ENCODE measurements at places on chromosomes 3 and 15. TPM values are rescaled to one million over a fixed set of nuclear protein-coding genes. Genes with fewer than 3 reads are reported as not detected.

CERS3 gene
- polyA plus RNA-seq = not detected

CFAP44 gene
- 1.0 TPM for polyA plus RNA-seq

PTH1R gene
- polyA plus RNA-seq = 10.9 TPM

OR5K2 gene
- not detected for polyA plus RNA-seq

WDR76 gene
- polyA plus RNA-seq = 19.0 TPM

GABRR3 gene
- polyA plus RNA-seq = not detected

FAIM gene
- polyA plus RNA-seq = 22.1 TPM

DNA sequence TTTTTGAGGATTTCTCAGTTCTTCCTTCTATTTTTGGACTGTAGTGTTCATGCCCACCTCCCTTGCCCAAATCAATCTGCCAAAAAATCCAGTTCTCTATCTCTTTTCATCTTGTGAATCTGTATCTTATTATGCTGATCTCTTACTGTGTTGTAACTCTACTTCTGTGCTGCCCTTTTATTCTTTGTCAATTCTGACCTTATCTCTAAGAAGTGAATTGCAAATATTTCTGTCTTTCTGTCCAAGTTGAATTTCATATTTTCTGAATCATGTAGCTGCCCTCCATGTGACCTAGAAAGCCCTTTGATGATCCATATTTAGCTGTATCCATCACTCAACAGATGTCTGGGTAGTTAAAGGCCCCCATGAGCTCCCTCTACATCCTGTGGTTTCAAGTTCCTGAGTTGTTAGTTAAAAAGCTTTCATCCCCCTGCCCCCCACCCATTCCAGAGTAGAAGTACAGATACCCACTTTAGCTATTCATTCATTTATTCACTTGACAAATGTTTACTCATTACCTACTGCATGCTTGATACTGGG lies 33.6 kb upstream of the ETV5 start:
- DNase-seq = no peak

DNA sequence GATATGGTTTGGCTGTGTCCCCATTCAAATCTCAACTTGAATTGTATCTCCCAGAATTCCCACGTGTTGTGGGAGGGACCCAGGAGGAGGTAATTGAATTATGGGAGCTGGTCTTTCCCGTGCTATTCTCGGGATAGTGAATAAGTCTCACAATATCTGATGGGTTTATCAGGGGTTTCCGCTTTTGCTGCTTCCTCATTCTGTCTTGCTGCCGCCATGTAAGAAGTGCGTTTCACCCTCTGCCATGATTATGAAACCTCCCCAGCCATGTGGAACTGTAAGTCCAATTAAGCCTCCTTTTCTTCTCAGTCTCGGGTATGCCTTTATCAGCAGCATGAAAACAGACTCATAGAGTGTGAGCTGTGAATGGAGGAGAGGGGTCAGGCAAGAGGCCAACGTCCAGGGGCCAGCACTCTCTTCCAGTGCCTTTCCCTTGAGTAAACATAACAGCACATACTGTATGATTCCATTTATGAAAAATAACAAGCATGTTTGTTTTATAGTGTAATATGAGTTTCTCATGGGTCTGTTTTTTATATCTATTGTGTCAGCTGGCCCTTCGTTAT lies 16.3 kb upstream of the LCTL start:
- no peak for DNase-seq

- peak; percentile 64 for DNase-seq
Observed at GRCh38 chr3:100260081-100260684, 609 bp upstream of the TBC1D23 start.

GRCh38 chr15:48086133-48086532 lies 34.7 kb upstream of the SLC24A5 start:
- DNase-seq = no peak

GRCh38 chr3:64905906-64906410 lies 218.2 kb upstream of the ADAMTS9 start:
- peak; percentile 52 for DNase-seq
